ENCODE measurements at places on chromosomes 5 and 9. TPM values are rescaled to one million over a fixed set of nuclear protein-coding genes. Genes with fewer than 3 reads are reported as not detected.

Gene ITGA2
- 7.1 TPM for total RNA-seq

Gene F2RL2
- total RNA-seq, result not detected

- H3K27ac ChIP-seq, result no peak overlapping the region
- no peak overlapping the region for H3K4me3 ChIP-seq
- no peak for DNase-seq
- H3K27me3 ChIP-seq, result no peaks in the 10 kb centered on the region
- no peaks in the 10 kb centered on the region for H3K36me3 ChIP-seq
- no peaks in the 10 kb centered on the region for H3K4me1 ChIP-seq
These were observed 16.5 kb upstream of the CEP120 start for GRCh38 chr5:123439709-123440108.

- no peak overlapping the region for H3K27ac ChIP-seq
- peaks cover 100% of the 10 kb centered on the region for H3K27me3 ChIP-seq
- H3K36me3 ChIP-seq, result no peaks in the 10 kb centered on the region
- peaks cover 49% of the 10 kb centered on the region for H3K4me1 ChIP-seq
These were observed 1.4 kb downstream of the PAX5 start for GRCh38 chr9:37032713-37033112.

- peaks cover 14% of the 10 kb centered on the region for H3K36me3 ChIP-seq
- no peaks in the 10 kb centered on the region for H3K27me3 ChIP-seq
- no peak overlapping the region for H3K27ac ChIP-seq
These were observed 5.9 kb downstream of the TEX10 start for GRCh38 chr9:100346836-100347235.

Gene TRIM36
- 10.1 TPM for total RNA-seq

GRCh38 chr5:172777881-172778814 lies 7.2 kb upstream of the DUSP1 start:
- no peaks in the 10 kb centered on the region for H3K36me3 ChIP-seq
- no peak overlapping the region for H3K4me3 ChIP-seq
- H3K4me1 ChIP-seq, result no peaks in the 10 kb centered on the region
- no peak overlapping the region for H3K27ac ChIP-seq
- no peak for DNase-seq
- H3K27me3 ChIP-seq, result peaks cover 16% of the 10 kb centered on the region

Gene PTGES
- total RNA-seq, result 3.9 TPM

GRCh38 chr5:181043285-181044092 lies 3.4 kb downstream of the BTNL9 start:
- DNase-seq, result no peak
- no peaks in the 10 kb centered on the region for H3K4me1 ChIP-seq
- H3K27me3 ChIP-seq, result peaks cover 21% of the 10 kb centered on the region
- H3K4me3 ChIP-seq, result no peak overlapping the region
- H3K36me3 ChIP-seq, result no peaks in the 10 kb centered on the region

DNA sequence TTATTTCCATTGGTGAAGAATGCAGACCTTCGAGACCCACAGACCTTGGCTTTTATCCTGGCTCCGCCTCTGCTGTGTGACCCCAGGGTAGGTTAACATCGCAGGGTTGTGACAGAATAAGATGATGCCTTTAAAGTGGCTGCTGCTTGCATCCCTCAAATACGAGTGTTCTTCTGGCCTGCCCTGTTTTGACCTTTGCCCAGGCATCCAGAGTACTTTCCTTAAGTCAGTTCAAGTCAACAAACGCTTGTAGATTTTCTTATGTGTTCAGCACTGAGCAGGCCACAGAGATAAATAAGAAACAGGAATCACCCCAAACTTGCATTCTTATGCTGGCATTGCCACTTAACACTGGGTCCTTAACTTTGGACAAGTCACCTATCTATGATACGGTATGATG lies 50.2 kb downstream of the GPR21 start:
- H3K4me3 ChIP-seq, result no peak overlapping the region
- no peaks in the 10 kb centered on the region for H3K27me3 ChIP-seq
- no peak overlapping the region for H3K27ac ChIP-seq
- peaks cover 17% of the 10 kb centered on the region for H3K4me1 ChIP-seq

Gene FBP2
- not detected for total RNA-seq

GRCh38 chr9:129007766-129008468 lies 20.2 kb downstream of the SH3GLB2 start:
- no peak overlapping the region for H3K27ac ChIP-seq
- H3K27me3 ChIP-seq, result no peaks in the 10 kb centered on the region
- no peak overlapping the region for H3K4me3 ChIP-seq
- H3K36me3 ChIP-seq, result peaks cover 15% of the 10 kb centered on the region

DNA sequence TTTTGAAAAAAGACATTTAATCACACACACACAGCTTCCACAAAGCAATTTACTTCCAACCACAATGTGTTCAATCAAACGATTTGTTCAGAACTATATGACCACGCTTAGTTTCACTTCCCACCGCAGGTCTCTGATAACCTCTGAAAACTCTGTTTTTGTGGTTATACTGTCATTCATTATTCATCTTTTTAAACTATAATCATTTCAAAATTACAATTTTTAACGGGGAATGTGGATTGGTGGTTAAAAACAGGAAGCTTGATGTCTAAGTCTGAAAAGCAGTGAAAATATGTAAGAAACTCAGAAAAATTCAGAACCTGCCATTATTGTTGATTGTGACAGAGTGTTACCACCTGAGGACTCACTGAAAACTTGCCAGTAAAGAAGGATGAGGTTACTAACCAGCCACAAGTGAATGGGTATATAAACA lies 12.7 kb upstream of the TMEM174 start:
- no peak for DNase-seq
- H3K4me1 ChIP-seq, result no peaks in the 10 kb centered on the region
- H3K27ac ChIP-seq, result no peak overlapping the region

DNA sequence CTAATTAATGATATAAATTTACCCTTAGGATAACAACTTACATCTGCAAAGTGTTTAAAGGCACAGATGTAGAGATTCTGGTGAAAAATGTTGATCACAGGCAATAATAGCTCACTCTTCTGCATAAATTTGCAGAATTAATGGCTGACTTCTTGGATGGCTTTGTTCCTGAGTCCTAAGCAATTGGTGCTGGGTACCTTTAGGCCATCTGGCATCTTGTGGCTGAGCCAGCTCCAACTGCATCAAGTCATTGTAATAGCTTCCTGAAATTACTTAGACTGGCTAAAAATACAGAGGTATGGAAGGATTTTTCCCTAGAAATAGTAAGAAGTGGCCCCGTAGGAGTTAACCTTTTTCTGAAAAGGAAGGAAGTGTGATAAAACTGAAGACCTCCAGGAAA lies 118.3 kb upstream of the MINAR2 start:
- no peak overlapping the region for H3K27ac ChIP-seq
- H3K27me3 ChIP-seq, result no peaks in the 10 kb centered on the region
- no peak overlapping the region for H3K4me3 ChIP-seq
- no peaks in the 10 kb centered on the region for H3K36me3 ChIP-seq
- H3K4me1 ChIP-seq, result no peaks in the 10 kb centered on the region

- no peak overlapping the region for H3K4me3 ChIP-seq
- DNase-seq, result no peak
- H3K4me1 ChIP-seq, result peaks cover 5% of the 10 kb centered on the region
- no peaks in the 10 kb centered on the region for H3K27me3 ChIP-seq
- no peaks in the 10 kb centered on the region for H3K36me3 ChIP-seq
- no peak overlapping the region for H3K27ac ChIP-seq
These were observed 55.9 kb downstream of the NDUFAF2 start for GRCh38 chr5:61000887-61001286.

- no peak for DNase-seq
- no peaks in the 10 kb centered on the region for H3K27me3 ChIP-seq
- H3K4me3 ChIP-seq, result no peak overlapping the region
These were observed 156.3 kb upstream of the MVB12B start for GRCh38 chr9:126170286-126170823.

Measured in GM23338 (cell line).